Forelimb muscle (tissue), 1 donor: ENCODE measurements at places on chromosomes 11 and 22.

DNA sequence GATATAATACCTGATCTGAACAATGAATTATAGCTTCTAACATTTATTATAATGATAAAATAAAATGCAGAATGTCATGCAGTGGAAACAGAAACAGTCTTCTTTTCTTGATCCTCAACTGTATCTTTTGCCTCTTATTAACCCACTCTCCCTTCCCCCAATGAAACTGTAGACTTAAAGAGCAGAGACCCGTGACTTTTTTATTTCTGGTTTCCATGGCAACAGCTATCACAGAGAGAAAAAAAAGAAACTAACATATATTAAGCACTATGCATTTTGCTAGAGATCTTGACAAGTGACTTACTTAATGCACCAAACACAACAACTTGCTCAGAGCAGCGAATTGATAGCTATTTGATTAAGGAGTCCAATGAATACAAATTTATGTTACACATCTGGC lies 69.3 kb downstream of the RAB38 start:
- no peak for DNase-seq

GRCh38 chr11:68552542-68552941 lies 92.0 kb downstream of the PPP6R3 start:
- DNase-seq, result no peak

DNA sequence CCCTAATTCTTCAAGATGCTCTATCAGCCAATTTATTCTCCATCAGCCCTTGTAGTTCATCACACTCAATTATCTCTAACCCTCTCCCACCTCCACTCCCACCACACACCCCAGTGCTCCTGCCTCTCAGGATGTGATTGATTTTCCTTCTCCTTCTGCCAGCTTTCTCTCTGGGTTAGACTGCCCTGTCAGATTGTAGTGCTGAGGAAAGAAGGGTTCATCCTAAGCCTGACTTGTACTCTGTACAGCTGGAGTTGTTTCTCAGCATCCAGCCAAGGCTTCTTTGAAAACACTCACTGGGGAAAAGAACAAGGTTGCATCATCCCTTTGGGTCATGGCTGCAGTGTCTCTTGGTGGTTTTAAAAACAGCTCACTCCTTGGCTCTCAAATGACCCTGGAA lies 61.2 kb downstream of the CECR2 start:
- DNase-seq, result no peak

DNA sequence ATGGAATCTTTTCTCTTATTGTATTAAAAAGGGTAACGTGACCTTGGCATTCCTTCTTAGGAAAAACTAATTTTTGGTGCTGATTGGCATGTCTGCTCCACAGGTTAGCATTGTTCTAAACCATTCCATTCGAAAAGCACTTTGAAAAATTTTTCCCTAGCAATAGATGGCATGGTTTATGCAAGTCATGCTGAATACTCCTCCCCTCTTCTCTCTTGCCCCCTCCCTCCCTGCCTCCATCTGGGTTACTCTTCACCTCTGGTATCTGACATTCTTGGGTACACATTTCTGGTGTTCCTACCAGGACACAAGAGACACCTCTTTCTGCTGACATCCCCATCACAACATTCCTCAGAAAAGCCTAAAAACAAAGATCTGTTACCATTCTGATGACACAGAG lies 1.5 kb upstream of the SLC22A25 start:
- DNase-seq, result no peak
